Umbilical cord (tissue), 2 donors: ENCODE measurements at places on chromosomes 7 and 10. TPM values are rescaled to one million over a fixed set of nuclear protein-coding genes. Genes with fewer than 3 reads are reported as not detected.

DNA sequence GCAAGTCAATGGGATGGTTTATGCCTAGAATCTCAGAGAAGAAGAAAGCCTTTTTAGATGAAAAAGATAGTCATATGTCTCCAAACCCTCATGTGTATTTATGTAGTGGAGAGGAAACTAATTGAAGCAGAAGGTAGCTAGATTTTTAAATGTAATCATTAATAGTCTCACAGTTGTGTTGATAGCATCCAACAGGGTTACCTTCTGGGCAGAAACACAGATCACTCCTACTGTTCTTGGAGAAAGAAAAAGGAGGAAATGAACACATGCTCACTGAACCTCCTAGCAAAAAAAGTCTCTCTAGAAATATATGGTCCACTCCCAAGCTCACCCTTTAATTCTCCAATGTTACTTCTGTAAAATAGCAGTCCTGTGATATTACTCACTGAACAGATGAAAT, 777.2 kb upstream of the C7orf33 start:
- DNase-seq, result no peak

GRCh38 chr10:77190291-77190690, 447.3 kb downstream of the KCNMA1 start:
- DNase-seq, result no peak

DNA sequence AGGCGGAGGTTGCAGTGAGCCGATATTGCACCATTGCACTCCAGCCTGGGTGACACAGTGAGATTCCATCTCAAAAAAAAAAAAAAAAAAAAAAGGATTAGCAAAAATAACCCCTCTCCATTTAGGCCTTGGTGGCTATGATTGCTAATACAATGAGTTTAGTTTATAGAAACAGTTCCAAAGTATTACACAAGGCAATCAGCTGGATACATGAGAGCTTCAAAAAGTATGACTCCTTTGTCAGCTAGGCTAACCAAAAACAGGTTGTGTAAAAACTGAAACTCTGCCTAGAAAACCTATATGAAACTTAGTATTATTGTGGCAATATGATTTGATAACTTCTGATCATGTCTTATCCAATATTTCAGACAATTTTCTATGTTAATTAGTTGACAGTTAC, 57.2 kb downstream of the SUGCT start:
- DNase-seq, result no peak

MLXIPL gene
- total RNA-seq, result 1.7 TPM

KDM7A gene
- total RNA-seq, result 11.3 TPM

DNA sequence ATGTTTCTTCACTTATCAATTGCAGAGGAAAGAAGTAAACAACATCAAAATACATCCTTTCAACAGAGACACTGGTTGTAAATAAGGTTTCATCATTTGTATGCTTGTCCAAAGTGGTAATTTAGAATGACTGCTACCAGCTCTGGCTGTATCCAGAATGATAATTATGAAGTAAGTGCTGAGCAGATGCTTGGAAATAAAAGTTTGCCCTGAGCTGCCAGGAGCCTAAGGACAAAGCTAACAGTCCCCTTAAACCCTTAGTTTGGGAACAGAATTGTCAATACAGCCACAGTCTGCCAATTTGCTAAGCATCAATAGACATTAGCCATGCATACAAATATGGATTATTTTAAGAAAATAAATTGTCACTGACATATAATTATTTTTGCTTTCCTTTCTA, 147.0 kb upstream of the SLC13A1 start:
- no peak for DNase-seq

GRCh38 chr10:9853405-9854355, 1164.0 kb upstream of the CELF2 start:
- DNase-seq, result no peak
